ENCODE measurements at places on chromosomes 4 and X.

- no peak for DNase-seq
Measured at GRCh38 chr4:179415847-179416223, 1973.6 kb upstream of the AGA start.

DNA sequence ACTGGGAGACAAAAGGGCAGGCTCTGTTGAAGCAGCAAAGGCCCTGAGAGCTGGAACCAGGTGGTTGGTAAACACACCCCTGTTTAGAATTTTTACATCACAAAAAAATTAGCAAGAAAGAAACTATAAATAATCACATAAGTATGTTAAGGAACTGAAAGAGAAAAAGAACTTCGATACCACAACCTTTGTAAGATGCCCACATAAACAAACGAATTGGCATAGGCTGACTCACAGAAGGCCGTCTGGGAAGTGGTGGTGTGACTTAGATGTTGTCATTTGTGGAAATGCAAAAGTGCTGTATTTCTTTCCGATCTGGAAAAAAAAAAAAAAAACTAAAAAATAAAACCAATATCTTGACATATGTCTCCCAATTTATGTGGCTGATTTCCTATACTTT, 235.1 kb downstream of the USP46 start:
- no peak for DNase-seq

DNA sequence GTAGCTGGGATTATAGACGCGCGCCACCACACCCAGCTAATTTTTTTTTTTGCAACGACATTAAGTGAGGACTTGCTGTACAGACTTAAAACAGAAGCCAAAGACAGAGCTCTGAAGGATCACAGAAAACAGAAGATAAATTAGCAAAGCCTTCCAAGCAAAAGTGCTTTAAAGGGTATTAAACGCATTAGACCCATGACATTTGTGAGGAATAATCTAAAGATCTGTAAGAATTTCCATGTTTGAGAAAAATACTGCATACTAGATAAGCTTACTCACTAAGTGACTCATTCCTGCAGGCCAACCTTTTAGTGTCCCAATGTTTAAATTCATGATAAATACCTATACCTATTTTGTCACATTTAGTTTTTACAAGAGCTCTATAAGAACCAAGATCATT, 27.4 kb downstream of the SMARCA1 start:
- peak; percentile 5 for DNase-seq

- no peak for DNase-seq
Measured at GRCh38 chr4:5755161-5755560, 44.2 kb downstream of the EVC start.

- DNase-seq: no peak
Measured at GRCh38 chr4:166146806-166147540, 273.9 kb downstream of the TLL1 start.

DNA sequence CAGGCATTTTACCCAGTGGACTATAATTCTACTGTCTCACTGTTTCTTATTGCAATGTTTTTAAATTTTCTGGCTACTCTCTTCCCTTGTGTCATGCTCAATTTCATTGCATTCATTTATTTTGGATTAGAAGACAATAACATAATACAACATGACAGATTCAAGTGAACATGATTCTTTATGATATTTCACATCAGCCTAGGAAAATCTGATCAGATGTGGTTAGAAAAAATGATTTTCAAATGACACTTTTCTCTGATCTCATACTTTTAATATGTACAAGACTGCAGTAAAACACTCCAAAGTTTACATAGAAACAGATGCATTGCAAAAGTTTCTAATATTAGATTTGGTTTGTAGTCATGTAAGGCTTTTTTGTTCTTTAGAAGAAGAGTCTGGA, 586.0 kb downstream of the ACTRT1 start:
- DNase-seq: no peak

DNA sequence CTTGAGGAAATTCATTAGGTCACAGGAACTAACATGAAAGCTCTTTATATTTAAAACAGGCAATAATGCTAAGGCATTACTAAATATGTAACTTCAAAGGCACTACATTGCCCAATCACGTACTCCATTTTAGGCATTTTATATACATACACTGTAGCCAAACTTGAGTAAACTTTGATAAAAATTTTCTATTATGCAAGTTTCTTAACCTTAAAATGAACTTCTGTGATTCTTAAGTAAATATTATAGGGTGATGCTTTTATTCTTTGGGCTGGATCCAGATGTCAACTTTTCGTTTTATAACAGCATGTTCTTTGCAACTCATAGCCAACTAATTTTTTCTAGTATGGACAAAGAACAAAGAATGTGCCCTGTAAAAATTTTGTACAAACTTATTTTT, 28.3 kb upstream of the MAP9 start:
- no peak for DNase-seq

GRCh38 chrX:21975812-21976211, 35.3 kb downstream of the SMS start:
- DNase-seq: peak; percentile 37

DNA sequence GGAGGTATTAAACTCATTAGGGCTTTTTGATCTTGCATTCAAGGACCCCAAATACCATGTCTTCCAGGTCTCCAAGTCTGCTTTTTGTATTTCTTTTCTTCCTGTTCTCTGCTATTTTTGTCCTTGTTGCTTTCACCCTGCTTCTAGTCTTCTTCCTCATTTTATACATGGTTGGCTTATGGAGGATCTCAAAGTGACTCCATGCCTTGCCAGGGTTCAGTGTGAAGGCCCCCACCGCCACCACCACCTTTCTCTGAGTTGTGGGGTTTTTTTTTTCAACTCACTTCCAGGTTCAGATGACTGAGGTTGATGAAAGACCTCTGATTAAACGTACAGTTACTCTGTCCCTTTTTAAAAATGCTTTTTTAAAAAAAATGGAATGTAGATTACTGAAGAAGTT, 96.3 kb downstream of the MAML3 start:
- no peak for DNase-seq

GRCh38 chr4:127623797-127624083, 9.0 kb upstream of the INTU start:
- peak; percentile 66 for DNase-seq

DNA sequence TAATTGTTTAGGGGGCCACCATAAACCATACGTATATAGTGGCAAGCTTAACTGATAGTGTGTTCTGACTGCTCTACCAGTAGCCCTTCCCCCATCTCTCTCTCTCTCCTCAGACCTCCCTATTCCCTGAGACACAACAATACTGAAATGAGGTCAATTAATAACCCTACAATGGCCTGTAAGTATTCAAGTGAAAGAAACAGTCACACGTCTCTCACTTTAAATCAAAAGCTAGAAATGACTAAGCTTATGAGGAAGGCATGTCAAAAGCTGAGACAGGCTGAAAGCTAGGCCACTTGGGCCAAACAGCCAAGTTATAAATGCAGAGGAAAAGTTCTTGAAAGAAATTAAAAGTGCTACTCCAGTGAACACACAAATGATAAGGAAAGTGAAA, 78.0 kb downstream of the PRDM5 start:
- DNase-seq: no peak

GRCh38 chr4:128287141-128287870, at the start of gene PGRMC2:
Gene PGRMC2, minus strand, starts transcription at chr4:128287813. Its CDS starts 23 bp downstream, at chr4:128287790.
- DNase-seq: no peak

GRCh38 chrX:118726887-118727685, at the start of gene IL13RA1:
Gene IL13RA1, plus strand, starts transcription at chrX:118727606. Its CDS starts 33 bp downstream, at chrX:118727639.
- peak; percentile 75 for DNase-seq

GRCh38 chr4:76292730-76293129, 13.8 kb upstream of the STBD1 start:
- no peak for DNase-seq

- no peak for DNase-seq
Measured at GRCh38 chr4:69731847-69732246, 28.6 kb downstream of the SULT1B1 start.

- no peak for DNase-seq
Measured at GRCh38 chr4:24599275-24599674, 14.9 kb upstream of the DHX15 start.

GRCh38 chrX:11447418-11447817, 154.2 kb downstream of the AMELX start:
- no peak for DNase-seq

DNA sequence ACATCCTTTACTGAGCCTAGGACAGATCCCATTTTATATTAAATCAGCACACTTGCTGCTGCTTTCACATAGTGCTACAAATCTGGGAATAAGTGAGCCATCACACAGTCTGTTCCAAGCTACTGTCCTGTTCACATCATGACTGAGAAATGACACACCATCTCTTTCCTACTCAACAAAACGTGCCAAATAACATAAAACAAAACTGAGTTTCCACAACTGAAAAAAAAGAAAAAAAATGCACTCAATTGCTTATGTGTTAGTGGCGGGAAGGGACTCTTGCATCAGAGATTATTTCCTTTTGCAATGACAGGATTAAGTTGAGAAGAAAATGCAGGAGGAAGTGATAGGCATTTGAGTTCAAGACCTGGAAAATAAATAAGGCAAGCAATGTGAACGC, 109.0 kb downstream of the SHROOM4 start:
- DNase-seq: peak; percentile 18

DNA sequence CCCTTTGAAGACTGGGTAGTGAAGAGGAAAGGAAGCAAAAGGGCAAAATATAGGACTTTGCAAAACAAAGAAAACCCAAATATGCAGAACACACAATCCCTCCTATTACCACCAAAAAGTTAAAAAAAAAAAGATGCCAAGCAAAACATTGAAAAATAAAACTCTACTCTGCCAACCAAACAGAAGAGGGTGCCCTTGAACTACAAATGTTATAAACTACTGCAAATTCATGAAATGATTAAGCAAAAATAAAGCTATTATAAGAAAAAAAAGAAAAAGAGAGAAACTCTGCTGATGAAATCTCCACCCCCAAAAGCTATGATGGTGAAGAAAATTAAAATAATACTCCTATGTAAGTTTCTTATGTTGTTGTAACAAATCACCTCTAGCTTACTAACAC, 168.5 kb upstream of the STK26 start:
- DNase-seq: no peak

DNA sequence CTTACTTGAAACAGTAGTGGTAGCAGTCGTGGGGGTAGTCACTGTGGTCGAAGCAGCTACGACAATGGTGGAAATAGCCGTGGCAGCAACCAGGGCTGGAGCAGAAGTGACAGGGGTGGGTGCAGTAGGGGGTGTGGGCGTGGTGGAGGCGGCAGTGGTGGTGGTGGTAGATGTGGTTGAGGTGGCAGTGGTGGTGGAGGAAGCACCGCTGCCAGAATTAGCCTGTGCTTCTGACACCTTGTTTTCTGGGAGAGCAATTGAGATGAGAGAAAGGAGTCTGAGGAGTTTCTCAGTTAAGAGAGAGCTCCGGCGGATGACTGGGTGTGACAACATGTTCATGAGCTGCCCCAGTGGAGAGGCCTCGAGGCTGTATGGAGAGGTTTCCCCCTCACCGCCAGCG, 113.5 kb upstream of the HSD17B10 start:
- DNase-seq: no peak

- DNase-seq: no peak
Measured at GRCh38 chr4:38060829-38061431, 100.7 kb downstream of the PTTG2 start.

DNA sequence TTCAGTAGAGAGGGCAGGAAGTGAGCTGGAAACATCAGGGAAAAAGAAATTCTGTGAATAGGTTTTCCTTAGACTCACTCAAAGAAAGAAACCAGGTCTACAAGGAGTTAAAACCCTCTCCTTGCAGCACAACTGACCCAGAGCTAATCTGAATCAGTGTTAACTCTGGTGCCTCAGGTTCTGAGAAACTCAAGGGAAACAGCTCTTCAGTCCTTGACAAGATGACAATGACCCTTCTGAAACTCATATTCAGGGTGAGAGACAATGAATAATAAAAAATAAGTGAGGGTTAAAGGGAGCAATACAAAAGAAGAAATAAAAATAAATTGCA, 903.6 kb downstream of the STPG2 start:
- no peak for DNase-seq

DNA sequence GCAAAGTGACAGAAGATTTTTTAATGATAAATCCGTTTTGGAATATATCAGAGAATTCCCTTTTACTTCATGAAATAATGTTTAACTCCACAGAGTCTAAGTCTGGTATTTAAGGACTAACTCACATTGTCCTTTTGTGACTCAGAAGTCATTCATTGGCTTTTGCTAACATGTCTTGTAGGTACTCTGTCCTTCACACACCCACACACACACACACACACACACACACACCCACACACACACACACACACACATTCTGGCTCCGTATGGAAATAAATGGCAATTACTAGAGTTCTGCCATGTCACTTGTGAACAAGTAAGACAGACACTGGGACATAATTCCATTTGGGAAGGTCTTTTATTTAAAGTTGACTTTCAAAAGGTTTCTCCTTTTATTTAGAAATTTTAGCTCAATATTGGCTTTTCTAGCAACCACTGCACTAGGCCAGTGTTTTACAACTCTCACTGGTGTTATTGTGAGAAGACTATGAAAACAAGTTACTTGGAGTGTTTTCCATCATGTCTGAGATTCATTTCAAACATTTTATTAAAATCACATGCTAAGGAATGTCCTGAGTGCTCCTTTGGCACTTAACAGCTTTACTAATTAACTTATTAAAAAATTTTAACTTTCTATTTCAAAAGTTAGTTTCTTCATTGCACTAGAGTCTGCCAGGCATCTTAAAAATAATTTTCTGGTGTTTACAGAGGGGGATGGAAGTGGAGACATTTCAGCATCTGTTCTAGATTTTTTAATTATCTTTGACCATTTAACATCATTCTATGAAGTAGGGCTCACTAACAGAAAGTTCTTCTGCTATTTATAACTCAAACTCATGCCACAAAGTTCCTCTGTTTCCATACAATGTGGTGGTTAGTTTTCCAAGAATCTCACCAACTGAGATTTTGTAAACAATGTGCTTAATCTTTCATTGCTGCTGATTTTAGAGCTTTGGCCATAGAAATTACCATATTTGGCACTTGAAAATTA, 240.3 kb upstream of the GPC4 start:
- DNase-seq: no peak

DNA sequence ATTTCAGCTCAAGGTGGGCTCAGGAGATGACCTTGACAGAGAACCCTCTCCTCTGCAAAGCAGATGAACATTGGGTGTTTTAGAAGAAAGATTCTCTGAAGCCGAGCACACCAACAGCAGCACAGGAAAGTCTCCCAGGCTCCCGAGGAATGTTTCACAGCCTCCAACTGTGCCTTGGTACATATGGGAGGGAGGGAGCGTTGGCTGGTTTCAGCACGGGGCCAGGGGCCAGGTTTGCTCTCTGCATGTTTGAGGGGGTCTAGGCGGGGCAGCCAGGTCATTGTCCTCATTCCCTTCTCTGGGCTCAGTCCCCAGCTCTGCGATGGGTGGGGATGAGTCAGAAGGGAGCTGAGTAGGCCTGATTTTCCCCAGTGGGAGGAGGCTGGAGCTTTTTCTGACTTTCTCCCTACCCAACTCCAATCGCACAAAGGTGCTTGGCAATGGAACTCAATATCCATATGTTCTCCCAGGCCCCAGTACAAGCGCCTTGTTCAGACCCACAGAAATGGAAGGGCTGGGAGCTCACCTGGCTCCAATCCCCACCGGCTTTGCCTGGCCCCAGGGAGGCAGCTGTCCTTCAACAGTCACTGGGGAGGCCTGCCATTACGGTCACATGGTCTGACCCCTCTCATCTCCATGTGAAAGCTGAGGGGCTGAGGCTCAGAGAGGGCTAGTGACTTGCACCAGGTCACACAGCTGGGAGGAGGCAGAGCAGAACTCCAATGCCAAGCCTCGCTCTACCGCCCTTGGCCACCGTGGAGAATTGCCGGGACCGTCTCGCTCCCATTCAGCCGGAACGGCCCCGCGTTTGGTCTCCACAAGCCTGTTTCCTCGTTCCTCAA, 108.4 kb upstream of the AFAP1 start:
- DNase-seq: no peak
